ENCODE measurements at places on chromosomes 5 and 9.

- no peak for DNase-seq
Observed at GRCh38 chr5:94672746-94673145, 54.3 kb downstream of the SLF1 start.

- no peak for DNase-seq
Observed at GRCh38 chr5:131377785-131378325, 114.0 kb downstream of the CDC42SE2 start.

DNA sequence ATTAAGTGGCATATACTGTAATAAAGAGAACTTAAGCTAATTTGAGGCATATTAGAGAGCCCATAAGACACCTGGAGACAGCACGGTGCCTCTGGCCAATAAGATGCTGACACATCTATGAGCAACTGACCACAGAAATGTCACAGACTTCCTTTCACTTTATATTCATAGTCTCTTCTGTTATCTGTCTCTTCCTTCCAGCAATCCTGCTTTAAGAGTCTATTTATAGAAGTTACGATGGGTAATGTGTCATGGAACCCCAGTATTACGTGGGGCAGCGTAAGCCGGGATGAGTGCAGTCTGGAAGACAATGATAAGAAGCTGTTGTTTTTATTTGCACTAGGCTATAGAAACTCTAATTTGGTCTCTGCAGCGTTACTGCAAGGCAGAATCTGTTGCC is 136.8 kb downstream of the CFAP90 start:
- no peak for DNase-seq

- no peak for DNase-seq
Observed at GRCh38 chr9:3285365-3286161, 240.2 kb downstream of the RFX3 start.

GRCh38 chr5:105663671-105664070 is 2007.1 kb downstream of the EFNA5 start:
- DNase-seq = no peak

- DNase-seq = no peak
Observed at GRCh38 chr5:54739371-54739770, 221.8 kb downstream of the SNX18 start.

GRCh38 chr5:72123764-72124376 is 16.6 kb downstream of the MAP1B start:
- DNase-seq = no peak

DNA sequence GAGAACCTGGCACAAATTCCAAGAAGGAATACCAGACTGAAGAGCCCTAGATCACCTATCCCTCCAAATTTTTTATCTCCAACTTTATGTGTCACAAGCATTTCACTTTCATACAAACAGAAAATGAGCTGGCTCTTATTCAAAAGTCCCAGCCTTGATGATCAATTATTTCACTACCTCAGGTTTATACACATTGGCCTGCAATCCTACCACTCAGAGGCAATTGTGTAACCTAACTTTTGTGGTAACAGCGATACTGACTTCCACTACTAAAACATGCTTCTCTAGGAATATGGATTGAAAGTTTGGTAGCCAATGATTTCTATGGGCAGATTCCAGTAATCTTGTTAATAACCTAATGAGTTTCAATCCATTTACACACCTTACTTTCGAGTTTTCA is 10.5 kb downstream of the RNF38 start:
- DNase-seq = no peak

DNA sequence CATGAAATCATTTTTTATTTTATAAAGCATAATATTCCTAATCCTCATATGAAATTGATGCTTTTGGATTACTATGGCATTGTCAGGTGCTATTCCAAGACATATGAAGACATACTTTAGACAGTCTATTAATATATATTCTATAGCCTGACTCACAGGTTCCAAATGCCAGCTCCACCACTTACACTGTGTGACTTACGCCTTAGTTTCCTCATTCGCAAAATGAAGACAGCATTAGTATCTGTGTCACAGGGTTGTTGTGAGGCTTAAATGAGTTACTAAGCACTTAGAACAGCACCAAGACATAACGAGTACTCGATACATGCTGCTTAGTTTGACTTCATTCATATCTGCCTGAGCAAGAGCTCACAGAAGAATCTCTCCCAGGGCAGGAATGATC is 132.2 kb upstream of the PTGER4 start:
- DNase-seq = no peak

GRCh38 chr5:147371290-147371689 is 136.5 kb downstream of the STK32A start:
- DNase-seq = no peak

DNA sequence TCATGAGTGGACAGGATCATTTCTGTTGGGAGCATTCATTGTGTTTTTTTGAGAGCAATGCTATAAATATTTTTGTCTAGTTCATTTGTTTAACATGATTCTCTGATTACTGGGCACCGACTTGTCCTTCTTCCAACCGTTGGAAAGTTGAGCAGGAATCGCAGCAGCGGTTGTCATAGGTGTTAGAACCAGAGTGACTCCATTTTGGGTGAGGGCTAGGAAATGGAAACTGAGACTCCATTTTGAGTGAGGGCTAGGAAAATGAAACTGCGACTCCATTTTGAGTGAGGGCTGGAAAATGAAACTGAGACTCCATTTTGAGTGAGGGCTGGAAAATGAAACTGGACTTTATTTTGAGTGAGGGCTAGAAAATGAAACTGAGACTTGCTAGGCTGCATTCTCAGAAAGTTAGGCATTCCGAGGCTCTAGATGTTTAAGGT is 100.6 kb downstream of the ICE1 start:
- no peak for DNase-seq

DNA sequence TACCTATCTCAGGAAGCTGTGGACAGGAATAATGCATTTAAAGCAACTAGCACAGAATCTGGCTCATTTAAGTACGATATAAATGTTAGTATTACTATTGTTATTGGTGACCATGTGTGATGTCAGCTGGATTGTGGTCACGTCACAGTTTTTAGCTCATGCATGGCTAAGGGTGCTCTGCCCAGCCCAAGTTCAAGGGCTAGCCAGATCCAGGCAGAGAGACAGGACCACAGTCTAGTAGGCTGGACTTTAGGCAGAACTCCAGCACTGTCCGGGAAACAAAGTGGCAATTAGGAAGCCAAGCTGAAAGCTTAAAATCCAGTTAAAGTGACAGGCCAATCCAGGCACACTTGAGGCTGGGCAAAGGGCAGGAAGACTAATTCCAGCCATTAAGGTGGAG is 273.6 kb downstream of the ADAMTSL1 start:
- DNase-seq = no peak

DNA sequence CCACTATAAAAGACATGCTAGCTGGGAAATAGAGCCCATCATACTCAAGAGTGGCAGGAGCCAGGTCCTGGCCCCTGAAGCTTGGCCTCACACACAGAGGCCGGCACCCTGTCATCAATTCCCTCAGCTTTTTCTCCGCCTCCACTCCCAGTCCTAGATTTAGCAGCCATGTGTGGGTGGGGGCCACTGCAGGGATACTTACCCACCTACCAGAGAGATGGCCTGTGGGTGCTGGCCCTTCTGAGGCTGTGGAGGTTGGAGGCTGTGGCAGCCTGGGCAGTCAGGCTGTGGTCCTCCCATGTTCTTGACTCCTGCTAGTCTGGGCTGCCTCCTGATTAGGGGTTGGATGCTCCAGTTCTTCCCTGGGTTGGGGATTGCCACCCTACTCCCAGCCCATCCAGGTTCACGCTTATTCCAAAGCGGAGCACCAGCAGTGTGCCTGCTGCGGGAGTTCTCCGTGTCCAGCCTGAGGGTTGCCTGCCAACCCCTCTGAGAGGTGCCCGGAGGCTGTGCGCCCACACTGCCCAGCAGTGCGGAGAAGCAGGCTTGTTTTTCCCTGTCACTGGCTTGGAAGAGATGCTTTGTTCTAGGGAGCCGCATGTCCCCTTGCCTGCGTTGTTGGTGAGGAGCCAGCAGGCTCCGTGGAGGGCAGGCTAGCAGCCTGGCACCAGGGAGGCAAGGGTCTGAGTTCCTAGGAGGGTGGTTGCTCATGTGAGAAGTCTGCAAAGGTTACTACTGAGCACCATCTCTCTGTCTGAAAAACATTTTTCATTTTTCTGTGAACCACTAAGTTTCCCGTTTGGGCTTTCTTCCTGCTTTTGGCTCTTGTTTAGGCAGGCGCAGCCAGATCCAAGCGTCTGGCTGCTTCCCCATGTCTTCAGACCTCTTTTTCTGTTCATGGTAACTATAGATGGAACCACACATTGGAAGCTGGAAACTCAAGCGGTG is 7.5 kb downstream of the SLC22A5 start:
- DNase-seq = no peak

DNA sequence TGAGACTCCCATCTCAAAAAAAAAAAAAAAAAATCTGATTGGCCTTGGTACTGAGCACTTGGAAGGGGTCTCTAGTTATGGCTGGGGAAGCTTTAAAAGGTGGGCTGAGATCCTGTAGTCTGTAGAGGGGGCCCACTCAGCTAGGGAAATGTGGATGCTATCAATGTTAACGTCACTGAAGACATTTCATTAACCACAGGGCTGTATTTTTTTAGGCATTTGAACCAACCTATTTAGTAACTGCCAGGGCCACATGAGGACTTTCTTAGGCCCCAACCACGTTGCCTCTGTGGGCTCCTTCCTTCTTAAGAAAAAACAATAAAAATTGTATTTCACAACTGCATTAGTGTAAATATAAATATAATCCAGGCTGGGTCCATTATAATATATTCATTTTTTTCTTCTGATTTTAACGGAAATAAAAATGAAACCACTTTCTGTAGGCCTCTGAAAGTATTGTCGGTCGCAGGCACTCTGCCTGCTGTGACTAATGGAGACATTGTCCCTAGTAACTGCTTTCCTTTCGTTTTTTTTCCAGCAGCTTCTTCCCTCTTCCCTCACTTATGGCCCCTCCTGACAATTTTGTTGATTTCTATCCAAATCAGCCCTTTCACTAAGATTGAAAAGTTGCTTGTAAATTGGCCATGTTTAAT is 71.6 kb downstream of the GCNT1 start:
- no peak for DNase-seq

GRCh38 chr9:5459289-5459829 is 9.0 kb downstream of the CD274 start:
- DNase-seq = no peak

GRCh38 chr5:90542827-90543519 is 13.6 kb upstream of the LYSMD3 start:
- no peak for DNase-seq

- no peak for DNase-seq
Observed at GRCh38 chr5:180870276-180871068, 9.4 kb upstream of the ZFP62 start.

DNA sequence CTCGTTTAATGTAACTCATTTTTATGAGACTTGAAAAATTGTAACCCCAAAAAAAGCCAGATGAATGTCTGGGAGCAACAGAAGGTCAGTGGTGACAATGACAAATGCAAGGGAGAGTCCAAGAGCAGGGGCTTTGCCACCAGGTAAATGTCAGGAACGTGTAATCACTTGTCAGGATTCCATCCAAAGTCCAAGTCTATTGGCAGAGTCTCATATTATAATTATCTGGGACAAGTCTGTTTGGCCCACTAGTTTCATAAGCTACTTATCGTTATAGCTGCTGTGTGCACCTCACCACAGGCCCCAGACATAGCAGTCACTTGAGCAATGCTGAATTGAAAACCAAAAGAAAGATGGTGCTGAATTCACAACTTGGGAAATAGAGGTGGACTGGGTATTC is 180.8 kb downstream of the DNAH5 start:
- no peak for DNase-seq
